ACHN (cell line): ENCODE measurements at places on chromosomes 13 and 19.

DNA sequence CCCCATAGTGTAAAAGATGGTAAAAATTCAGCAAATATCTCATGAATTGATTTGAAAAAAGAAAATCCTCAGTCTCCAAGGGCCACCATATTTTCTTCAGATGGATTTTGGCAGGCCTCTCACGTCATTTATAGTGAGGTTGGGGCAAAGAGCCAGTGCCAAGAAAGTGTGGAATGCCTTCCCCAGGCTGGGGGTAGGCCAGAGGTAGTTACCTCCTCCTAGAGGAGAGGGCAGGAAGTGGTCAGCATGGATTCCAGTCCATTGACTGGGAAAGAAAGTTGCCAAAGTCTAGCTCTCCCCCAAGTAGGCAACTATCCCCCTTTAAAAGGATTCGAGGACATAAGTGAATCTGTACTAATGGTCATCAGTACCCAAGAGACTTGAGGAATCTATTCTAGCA lies 68.4 kb upstream of the KCTD4 start:
- DNase-seq: peak; percentile 58

DNA sequence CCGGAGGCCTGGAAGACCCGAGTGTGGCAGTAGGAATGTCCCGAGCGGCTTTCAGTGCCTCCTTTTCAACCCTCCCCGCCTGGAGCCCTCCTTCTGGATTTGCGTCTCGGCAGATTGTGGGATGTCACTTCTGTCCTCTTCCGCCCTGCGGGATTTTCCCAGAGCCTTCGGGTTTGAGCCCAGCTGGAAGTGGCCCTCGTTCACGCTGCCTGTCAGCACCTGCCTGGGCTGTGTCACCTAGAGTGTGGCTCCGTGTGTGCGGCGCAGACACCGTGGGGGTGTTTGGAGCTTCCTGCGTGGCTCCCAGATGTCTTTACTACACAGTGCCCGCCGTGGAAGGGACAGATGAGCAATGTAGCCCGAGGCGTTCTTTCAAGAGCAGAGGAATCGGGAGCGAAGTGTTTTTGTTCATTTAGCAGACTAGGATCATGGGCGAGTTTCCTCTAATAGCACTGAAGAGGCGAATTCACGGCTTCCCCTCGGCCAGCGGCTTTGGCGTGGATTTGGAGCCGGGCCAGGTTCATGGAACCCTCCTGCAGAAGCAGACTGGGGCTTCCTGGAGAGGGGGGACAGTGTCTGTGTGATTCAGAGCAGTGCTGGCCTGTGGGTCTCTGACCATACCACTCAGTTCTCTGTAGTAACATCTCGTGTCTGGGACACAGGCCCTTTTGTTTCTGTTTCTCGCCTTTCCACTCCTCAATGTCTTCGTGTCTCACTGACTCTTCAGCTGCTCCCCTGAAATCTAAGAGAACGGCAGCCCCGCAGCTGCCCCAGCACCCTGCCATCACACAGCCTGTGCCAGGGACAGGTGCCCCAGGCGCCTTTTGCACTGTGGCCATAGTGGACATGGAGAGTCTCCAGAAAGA lies 68.0 kb downstream of the KDM4B start:
- no peak for DNase-seq

DNA sequence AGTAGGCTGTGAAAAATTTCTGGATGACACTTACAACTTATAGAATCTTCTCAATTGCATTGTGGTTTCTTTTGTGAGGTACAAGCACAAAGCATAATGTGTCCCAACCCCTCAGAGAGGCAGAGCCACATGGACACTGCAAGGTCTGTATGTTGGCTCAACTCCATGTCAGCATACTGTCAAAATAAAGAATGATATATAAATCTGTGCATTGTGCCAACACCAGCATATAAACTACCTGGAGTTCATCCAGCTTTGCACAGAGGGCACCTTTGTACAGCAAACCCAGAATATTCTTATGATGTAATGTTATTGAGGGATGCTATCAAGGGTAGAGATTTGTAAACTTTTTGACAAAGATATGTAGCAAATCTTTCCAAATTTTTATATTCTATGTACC lies 1065.8 kb upstream of the MIR17HG start:
- DNase-seq: no peak

DNA sequence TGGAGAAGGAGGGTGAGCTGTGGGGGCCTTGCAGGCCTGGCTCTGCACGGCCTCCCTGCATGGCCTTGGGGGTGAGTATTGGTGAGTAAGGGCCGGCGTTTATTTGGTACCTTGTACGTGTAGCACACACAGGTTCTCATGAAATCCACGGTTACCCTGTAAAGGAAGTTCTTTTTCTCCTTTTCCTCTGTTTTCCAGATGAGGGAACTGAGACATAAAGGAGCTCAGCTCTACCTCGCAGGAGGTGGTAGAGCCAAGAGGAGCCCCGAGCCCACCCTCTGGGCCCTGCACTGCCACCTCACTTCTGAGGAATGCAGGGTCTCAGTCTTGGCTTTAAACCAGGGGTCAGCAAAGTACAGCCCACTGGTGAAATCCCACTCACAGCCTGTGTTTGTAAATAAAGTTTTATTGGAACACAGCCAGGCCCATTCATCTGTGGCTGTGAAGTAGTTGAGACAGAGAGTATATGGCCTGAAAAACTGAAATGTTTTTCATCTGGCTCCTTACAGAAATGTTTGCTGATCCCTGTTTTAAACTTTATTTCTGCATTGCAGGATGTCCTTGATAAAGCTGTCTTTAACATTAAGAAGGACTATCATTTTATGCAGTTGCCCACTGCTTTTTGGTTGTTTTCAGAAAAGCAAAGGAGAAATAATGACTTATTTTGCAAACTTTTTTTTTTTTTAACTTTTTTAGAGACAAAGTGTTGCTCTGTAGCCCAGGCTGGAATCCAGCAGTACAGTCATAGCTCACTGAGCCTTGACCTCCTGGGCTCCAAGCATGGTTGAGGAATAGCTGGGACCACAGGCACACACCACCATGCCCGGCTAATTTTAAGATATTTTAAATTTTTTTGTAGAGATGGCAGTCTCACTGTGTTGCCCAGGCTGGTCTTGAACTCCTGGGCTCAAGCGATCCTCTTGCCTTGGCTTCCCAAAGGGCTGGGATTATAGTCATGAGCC lies 6.4 kb downstream of the EPN1 start:
- peak; percentile 75 for DNase-seq

DNA sequence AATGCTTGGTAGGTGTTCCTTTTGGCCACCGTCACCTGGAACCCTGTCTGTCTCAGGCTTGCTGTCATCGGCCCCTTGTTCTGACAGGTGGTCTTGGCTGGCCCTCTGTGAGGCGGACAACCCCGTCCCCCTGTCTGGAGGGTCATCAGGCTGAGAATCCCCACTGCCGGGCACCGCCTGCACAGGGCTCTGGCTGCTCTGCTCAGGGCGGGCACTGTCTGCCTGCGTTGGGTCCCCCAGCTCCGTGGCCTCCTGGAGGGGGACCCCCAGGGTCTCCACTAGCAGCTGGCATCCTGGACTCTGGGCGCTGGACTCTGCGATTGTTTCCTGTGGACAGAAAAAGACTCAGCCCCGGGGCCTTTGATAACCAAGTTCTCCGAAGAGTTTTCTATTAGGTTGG lies 13.2 kb downstream of the NANOS3 start:
- no peak for DNase-seq

- DNase-seq: no peak
Observed at GRCh38 chr19:18850471-18851375, 19.0 kb downstream of the UPF1 start.

- no peak for DNase-seq
Observed at GRCh38 chr19:4557144-4557970, 2.1 kb downstream of the SEMA6B start.

GRCh38 chr19:49488863-49489537 lies 1.6 kb downstream of the RPL13A start:
- DNase-seq: no peak

DNA sequence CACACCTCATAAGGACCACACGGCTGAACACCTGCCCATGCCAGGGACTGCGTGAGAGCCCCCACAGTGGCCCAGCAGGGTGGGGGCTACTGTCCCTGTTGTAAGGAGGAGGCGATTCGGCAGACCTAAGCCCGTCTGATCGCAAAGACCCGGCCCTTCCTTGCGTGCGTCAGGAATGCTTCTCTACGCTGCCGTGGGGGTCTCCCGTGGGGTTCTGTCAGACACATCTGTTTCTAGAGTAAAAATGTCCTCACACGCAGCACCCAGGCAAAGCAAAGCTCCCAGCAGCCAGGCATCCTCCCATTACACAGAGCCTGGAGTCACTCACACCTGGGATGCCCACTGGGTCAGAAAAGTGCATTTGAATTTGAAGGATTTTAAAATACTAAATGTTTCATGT lies 147.7 kb upstream of the SOX1 start:
- DNase-seq: no peak

DNA sequence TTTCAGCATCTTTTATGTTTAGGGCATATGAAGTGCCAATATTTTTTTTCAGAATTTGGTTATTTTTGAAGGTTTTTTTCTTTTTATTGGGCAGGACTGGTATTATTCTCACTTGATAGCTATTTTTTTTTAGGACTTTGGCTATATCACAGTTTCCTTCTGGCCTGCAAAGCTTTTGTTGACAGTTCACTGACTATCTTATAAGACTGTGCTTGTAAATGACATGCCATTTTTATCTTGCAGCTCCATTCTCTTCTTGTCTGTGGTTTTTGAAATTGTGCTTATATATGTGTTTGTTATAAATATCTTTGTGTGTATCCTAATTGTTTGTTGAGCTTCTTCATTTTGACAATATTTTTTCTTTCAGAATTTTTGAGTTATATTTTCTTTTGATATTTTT lies 26.4 kb upstream of the ZNF431 start:
- no peak for DNase-seq

DNA sequence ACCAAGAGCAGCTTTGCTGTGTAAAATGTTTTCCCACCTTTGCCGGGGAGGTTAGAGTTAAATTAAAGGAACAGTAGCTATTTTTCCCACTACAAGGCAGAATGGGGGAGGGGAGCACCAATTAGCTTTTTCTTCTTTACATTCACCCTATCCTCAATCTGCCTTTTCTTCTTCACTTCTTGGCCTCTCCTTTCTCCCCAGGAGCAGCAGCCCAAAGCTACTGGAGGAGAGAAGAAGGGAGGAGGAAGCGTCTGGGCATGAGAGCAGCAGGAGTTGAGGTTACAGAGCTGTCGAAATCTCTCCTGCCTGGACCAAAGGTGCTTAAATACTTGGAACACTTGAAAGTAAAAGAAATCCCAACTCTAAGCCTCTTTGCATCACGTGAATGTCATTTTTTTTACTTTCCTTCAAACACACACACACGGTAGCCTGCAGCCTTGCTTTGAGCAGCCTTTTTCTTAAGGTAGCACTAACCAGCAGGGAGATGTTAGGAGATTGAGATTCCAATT lies 39.0 kb upstream of the WASF3 start:
- no peak for DNase-seq

- DNase-seq: peak; percentile 68
Observed at GRCh38 chr19:47240996-47241918, 10.3 kb upstream of the BBC3 start.

- no peak for DNase-seq
Observed at GRCh38 chr19:33449799-33450198, 71.8 kb downstream of the PEPD start.

- DNase-seq: no peak
Observed at GRCh38 chr19:54172471-54173358, at the start of gene TMC4. Gene TMC4, minus strand, starts transcription at chr19:54173160. Its CDS starts 43 bp downstream, at chr19:54173117.

DNA sequence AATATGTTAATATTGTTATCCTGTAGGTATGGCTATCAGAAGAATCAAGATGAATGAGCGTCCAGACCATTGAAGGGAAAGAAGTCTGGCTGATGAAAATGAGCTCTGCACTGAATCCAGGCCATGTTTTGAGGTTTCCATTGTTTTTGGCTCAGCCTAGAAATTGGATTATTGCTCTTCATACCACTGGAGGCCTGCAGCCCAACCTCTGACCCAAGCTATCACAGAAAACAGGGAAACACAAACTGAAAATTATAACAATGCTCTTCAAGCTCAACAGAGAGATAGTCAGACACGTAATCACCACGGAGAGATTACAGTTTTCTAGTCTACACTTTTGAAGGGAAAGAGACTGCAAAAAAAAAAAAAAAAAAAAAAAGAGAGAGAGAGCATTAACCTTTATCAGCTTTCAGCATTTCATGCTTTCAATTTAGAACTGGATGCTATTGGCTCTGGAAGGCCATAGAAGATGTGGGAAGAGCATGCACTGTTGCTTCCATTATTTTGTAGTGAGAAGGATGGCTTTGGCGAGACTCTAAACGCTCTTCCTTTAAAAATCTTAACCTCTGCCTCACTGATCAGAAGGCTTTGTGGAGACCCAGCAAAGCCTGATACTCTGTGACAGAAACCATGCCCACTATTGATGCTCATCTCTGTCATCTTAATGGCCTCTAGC lies 10.8 kb downstream of the EDNRB start:
- DNase-seq: no peak

- no peak for DNase-seq
Observed at GRCh38 chr13:39740761-39741160, 85.3 kb downstream of the COG6 start.

DNA sequence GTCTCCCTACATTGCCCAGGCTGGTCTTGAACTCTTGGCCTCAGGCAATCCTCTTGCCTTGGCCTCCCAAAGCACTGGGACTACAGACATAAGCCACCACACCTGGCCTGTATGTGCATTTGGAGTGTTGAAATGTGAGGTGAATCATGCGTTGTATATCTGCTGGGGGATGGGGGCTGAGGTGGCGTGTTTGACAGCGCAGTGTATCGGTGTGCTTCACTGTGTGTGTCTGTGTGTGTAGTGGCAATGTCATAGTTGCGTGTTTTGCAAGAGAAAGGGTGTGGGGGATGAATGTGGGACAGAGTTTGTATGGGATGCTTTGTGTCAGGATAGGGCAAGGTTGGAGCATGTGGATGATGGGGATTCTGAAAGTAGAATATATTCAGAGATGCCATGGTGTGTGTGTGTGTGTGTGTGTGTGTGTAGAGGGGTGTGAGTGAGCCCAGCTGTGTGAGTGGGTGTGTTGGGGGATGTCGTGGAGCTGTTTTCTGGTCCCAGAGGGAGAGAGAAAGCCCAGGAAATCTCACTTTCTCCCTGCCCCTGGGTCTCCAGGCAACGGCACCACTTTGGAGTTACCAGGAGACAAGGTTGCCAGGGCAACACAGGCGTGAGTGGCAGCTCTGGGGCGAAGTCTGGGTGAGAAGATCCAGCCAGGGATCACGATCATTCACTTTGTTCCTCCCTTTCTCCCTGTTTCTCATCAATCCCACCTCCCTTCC lies 1.1 kb upstream of the SWSAP1 start:
- DNase-seq: no peak

DNA sequence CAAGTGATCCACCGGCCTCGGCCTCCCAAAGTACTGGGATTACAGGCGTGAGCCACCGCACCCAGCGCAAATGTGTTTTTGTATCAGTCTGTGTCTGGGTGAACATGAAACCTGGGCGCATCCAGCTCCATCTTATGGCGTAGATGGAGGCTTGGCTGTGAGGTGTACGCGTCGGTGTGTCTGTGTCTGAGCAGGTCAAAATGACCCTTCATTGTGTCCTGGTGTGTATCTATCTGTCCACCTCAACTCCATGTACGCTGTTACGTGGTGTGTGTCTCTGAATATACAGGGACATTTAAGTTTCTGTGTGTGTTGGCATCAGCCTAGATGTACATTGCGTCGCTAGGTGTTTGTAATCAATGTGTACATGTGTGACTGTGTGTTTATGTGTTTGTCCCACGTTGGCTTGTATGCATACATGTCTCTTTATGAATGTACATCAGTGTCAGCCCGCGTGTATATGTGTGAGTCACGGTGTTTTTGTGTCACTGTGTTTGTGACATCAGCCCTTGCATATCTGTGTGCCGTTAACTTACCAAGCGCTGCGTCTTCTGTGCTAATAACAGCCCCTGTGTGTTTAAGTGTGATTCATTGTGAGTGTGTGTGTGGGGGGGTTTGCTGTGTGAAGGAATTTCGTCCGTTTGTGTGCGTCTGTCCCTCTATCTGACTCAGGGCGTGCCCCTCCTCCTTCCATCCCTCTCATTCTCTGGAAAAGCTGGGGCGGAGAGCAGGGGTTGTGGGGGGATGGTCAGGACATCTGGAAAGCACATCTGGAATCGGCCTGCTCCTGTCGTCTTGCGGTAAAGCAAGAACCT lies 6.4 kb downstream of the AXL start:
- DNase-seq: peak; percentile 94
